ENCODE measurements at places on chromosomes 4 and X.

- no peak for DNase-seq
Measured at GRCh38 chr4:125235971-125236370, 78.8 kb upstream of the FAT4 start.

DNA sequence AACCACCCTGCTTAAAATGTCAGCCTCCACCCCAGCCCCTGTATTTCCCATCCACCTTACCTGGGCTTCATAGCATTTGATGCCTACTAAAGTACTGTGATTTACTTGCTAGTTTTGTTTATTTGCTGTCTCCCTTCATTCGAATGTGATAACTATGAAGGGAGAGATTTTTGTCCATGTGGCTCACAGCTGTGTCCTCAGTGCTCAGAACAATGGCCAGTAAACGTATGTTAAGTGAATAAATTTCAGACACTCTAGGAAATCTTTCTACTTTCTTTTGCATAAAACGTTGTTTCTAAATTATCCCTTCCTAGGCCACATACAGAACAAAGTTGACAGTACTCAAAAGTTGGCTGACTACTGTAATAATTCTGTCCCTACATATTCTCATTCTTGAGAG is 114.7 kb upstream of the OTUD4 start:
- DNase-seq: no peak

GRCh38 chr4:52106660-52107059 is 55.6 kb downstream of the SPATA18 start:
- DNase-seq: no peak

- DNase-seq: no peak
Measured at GRCh38 chr4:184198190-184198589, 19.5 kb downstream of the ENPP6 start.

DNA sequence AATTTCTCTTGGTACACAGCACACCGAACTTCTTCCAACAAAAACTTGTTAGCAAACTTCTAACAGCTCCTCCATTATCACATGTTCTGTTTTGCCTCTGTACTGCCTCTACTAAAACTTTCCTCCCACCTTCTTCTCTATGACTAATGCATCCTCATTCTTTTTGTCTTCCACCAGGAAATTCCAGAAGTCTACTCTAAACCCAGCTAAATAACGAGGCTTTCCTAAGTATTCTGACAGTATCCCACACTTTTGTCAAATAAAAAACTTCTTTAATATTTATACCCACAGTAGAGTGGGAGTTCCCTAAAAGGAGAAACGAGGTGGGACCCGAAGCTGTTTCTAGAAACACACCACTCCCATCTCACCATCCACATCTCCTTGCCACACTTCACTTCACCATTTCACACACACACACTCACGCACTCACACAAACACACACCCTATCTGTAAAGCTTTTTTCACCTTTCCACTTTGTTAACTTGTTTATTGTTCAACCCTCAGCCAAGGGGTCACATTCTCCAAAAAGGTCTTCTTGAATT is 280.3 kb downstream of the ARAP2 start:
- no peak for DNase-seq

GRCh38 chrX:12701628-12702027 is 89.6 kb upstream of the PRPS2 start:
- DNase-seq: peak; percentile 71

DNA sequence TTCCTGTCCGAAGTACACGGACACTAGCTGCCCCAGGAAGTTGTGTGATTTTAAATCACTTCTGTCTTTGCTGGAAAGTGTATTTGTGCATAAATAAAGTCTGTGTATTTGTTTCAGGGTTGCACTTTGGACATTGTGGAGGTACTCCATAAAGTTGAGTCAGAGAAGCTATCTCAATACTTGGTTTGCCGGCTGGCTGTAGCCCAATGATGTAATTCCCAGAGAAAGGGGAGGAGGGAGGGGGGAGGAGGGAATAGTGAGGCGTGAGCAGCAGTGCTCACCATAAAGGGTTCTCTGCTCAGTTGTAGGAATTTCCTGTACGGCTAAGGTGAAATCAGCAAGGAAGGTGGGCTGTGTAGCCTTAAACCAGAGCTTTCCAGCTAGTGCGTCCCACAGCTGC is 7.5 kb downstream of the APEX2 start:
- no peak for DNase-seq

DNA sequence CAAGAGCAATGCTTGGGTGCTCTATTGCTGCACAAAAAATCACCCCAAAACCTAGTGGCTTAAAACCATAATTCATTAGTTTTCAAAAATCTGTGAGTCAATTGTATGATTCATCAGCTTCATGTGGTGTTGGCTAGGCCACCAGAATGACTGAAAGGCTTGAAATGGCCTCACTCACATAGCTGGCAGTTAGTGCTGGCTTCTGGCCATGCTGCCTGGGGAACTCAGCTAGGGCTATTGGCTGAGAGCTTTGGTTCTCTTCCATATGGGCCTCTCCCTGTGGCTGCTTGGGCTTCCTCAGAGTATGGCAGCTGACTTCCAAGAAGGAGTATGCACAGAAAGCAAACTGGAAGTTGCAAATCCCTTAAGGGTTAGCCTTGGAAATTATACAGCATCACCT is 3.1 kb upstream of the MTMR1 start:
- no peak for DNase-seq

DNA sequence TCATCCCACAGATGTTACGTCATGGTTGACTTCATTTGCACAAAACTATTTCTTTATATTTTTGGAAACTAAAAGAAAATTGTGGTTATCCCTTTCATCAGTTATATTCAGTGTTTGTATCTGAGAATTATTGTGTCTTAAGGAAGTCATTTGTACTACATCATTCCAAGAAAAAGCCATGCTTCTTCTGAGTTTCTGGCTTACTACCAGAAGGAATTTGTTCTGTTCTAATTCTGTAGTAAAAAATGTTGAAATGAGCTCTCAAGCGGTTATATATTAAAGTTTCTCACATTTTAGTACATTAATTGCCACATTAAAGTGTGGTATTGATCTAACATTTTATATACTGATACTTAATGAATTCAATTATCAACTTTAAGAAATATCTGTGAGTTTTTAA is 1844.5 kb downstream of the PCDH7 start:
- no peak for DNase-seq

GRCh38 chr4:128393101-128393704 is 105.6 kb upstream of the PGRMC2 start:
- DNase-seq: no peak

DNA sequence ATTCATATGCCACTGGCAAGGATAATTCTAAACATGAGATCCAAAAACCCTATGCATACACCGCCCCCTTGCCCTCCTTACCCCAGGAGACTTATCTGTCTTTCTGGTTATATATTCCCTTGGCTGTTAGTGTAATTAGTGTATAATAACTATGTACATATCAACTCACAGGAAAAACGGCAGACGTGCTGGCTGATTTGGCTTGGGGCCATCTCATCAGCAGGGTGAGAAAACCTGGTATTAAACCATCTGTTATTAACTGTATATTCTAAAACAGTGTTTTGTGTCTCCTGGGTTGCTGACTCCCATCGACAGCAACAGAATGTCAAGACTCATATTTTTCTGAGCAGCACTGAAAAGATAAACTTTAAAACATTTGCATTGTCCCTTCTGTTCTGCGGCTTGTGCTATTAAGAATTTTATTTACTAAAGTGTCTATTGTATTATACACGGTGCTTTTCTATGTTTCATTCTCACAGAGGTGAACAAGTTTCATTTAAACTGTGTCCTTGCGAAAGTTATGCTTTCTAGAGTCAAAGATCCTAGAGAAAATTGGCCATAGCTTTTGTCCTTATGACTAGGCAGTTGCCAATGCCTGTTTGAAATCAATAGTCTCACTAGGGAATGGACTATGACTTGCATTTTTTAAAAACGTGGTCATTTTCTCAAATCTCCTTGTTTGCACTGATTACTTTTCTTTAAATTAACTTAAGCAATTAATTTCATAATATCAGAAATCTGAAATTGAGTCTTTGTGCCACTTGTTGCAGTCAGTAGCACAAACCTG is 211.5 kb upstream of the MID1 start:
- no peak for DNase-seq

GRCh38 chrX:14030174-14030530 is 460 bp upstream of the GEMIN8 start:
- no peak for DNase-seq

DNA sequence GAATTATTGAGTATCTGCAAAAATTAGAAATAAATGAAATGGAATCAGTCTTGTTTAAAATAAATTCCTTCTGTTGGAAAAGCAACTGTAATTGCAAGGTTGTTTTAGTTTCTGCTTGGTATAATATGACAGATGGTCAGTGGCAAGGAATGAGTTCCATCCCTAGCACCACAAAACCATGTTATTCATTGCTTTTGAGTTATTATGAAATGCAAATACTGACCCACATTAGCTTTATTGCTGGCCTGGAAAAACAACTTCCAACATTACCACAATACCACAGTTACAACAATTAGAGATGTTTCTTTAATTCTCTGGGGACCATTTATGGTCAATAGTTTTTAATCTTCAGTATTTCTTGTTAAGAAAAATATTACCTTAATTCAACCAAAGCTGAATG is 194.4 kb downstream of the TMA16 start:
- no peak for DNase-seq

GRCh38 chrX:33784548-33784947 is 347.6 kb downstream of the FAM47A start:
- DNase-seq: no peak

DNA sequence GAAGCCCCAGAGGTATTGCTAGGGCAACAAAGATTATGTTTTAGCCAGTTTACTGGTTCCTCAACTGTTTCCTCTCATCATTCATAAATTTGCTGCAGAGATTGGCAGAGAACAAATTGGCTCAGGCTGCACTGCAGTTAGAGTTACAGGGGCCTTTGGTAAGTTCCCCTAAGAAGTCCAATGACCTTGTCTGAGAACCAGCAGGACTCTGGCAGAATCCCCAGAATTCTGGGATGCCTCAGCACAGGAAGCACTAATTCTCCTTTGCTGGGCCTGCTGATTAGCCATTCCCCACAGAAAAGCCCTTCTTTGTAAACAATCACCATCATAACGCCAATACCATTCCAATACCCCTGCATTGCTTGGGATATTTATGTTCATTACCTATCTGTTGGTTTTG is 151.3 kb downstream of the USP46 start:
- DNase-seq: no peak

- no peak for DNase-seq
Measured at GRCh38 chrX:132751063-132751690, 207.3 kb downstream of the HS6ST2 start.

DNA sequence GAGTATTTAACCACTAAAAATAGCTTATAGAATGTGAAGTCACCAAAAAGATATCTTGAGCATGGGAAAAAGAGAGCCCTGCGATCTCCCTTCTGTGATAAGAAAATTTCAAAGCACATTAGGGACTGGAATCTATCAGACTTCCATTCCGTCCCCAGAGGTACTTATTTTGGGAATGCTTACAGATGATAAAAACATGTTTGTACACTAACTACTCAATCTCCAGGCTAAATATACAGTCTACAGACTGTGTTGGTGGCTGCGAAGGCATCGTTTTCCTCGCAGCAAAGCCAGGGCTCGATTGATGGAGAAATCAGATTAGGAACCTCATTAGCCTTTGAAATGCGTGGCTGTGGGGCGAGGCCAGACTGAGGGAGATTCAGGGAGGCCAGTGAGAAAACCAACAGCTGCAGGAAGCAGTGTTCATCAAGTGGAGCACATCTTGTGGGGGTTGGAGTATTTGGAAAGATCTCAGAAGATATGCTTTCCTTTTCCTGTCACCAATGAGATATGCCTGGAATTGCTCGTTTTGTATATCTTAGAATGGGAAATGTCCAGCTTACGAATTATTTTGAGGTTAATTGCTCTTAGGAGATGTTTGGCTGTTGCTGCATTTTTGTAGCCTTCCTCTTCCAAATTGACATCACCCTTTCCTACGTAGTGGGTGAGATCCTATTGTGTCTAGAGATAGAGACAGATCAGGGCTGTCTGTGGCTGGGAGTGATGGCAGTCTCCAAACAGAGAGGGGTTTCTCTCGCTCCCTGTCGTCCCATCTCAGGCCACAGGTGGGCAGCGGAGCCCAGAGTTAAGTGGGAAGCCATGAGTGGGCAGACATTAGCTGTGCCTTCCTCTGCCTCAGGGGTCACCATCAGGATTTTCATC is 224.9 kb upstream of the FAT1 start:
- DNase-seq: no peak

- DNase-seq: no peak
Measured at GRCh38 chr4:80948141-80948540, 82.4 kb upstream of the BMP3 start.

DNA sequence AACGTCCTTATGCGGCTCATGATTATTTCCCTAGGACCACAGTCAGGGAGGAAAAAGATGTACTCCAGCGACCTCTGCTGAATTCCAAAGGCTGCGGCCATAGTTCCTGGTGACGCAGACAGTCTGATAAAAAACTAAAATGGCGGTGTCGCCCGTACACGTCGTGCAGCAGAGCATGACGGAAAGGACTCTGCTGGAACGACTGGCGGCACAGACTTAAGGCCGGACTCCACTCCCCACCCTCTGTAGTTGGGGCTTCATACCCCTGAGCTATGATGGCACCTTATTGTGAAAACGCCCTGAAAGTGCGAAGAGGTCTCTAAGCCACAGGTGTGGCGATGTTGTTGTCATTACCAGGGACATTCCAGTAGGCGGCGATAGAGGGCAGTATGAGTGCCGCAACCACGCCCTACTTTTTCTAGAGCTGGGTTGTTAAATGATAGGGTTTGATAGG is 90.0 kb upstream of the EDA2R start:
- DNase-seq: no peak

DNA sequence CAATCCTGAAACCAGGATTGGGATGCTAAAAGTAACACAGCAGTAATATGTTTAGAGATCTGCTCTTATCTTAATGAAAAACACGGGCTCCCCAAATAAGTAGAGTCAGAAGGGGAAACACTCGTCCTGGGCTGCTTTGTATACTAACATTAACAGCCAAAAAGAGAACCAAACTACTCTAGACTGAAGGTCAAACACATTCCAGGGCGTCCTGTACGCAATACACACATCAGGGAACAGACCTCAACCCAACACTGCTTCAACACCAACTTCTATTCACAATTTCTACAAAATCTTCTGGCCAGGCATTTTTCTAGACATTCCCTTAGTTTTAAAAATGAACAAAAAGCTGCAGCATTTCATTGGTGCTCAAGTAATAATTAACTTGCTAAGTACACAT is 21.4 kb downstream of the FAT1 start:
- DNase-seq: no peak

DNA sequence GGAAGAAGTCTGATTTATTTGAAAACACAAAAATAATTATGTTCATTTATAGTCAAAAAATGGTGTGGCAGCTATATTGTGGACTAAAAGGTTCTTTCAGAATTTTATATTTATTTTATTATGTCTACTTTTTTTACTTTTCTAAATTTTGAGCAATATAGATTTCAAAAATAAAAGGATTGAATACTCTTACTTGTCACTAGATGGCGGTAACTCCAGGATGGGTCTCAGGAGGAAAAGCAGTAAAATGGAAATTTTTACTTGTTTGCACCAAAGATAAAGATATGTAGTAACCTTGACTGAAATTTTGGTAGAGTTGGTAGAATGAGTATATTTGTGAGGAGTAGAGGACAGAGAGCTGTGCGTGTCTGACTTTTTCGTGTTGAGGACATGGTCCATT is 14.5 kb upstream of the DACH2 start:
- no peak for DNase-seq
